ENCODE measurements at places on chromosomes 12 and 14.

DNA sequence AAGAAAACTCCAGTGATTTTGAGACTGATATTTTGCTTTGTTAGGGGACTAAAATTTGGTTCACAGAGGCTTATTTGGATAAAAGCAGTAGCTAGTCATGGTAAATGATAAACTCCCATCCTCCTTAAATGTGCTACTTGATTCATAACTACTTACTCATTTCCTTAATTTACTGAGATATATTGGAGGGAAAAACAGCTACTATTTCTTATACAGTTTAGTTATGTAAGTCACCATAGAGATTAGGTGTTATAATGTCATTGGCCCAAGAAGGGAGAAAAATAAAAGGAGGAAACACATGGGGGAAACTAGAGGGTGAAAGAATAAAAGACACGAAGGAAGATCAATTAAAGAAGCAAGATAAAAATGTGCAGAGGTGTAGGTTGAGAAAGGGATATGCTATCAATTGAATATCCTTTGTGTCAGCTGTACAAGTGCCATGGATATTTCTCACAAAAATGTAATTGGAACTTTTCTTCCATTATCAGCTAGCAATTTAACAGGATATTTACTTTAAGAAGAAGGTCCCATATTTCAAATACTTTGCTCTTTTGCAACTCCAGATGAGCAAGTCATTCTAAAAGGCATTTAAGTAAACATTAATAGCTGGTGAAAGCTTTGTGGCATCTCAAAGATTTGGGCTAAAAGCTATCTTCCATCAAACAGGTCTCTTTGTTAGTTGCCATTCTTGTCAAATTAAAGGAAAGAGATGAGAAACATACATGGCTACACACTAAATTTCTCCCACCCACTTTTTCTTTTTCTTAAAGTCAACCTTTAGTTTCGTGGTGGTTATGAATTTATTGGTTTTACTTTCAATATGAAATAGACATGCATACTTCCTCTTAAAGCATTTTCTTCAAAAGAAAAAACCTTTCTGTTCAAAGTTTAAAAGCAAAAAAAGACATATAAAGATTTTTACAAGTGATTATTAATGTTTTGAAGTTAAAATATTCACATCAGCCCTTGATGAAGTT is 439.5 kb downstream of the CCER1 start:
- no peak for DNase-seq

GRCh38 chr12:51752234-51752889 is 96.2 kb downstream of the FIGNL2 start:
- no peak for DNase-seq

DNA sequence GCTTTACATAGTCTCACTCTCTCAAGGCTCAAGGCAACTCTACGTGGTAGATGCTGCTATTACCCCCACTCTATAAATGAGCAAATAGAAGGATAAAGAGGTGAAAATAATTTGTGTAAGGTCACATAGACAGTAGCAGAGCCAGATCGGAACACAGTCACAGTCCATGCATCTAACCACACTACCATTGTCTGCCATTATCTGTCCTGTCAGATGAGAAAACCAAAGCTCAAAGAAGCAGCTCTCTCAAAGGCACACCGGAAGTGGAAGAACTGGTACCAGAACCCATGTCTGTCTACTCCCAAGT is 134.4 kb upstream of the NUDT4 start:
- no peak for DNase-seq

- no peak for DNase-seq
Observed at GRCh38 chr12:828726-829395, 76.5 kb downstream of the WNK1 start.

DNA sequence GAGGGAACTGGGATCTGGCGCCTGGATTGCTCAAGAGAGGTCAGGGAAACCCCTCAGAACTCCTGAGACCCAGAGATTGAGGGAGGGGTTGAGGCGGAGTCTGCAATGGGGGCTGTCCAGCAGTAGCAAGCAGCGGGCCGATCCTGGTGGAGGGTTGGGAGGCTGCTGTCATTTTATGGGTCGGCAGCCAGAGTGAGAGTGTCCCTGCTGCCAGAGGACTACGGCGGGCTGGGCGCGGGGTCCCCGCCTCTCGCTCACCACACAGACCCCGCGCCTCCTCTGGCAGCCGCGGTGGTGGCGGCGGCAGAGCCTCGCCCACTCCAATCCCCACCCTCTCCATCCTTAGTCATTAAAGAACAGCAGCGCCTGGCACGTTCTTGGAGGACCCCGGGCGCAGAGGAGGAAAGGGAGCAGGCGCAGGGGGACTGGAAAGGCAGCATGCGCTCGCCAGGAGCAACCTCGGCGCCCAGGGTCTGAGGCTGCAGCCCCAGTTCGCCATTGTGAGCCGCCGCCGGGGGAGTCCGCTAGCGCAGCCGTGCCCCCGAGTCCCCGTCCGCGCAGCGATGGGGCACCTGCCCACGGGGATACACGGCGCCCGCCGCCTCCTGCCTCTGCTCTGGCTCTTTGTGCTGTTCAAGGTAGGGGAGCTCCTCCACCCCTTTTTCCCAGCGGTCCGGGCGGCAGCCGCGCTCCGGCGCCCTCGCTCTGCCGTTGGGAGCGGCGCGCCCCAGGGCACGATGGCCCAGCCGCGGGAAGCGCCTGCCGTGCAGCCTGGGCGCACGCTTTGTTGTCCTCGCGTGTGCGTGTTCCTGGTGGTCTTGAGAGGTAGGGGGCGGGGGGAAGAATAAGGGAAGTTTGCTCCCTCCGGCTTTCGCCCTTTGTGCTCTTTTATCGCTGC is at the start of gene PTPRO:
Gene PTPRO (plus strand): TSS at position 345 of the 898 bp plus-strand sequence.
- DNase-seq = no peak

DNA sequence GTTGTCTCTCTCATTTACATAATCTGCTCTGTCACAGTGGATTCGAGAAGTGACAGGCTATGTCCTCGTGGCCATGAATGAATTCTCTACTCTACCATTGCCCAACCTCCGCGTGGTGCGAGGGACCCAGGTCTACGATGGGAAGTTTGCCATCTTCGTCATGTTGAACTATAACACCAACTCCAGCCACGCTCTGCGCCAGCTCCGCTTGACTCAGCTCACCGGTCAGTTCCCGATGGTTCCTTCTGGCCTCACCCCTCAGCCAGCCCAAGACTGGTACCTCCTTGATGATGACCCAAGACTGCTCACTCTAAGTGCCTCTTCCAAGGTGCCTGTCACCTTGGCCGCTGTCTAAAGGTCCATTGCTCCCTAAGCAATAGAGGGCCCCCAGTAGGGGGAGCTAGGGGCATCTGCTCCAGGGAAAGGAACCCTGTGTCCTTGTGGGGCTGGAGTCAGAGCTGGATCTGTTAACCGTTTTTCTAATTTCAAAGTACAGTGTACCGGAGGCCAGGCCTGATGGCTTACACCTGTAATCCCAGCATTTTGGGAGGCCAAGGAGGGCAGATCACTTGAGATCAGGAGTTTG is 5.1 kb downstream of the ERBB3 start:
- no peak for DNase-seq

- DNase-seq = no peak
Observed at GRCh38 chr12:129558036-129558435, 345.8 kb downstream of the TMEM132D start.

DNA sequence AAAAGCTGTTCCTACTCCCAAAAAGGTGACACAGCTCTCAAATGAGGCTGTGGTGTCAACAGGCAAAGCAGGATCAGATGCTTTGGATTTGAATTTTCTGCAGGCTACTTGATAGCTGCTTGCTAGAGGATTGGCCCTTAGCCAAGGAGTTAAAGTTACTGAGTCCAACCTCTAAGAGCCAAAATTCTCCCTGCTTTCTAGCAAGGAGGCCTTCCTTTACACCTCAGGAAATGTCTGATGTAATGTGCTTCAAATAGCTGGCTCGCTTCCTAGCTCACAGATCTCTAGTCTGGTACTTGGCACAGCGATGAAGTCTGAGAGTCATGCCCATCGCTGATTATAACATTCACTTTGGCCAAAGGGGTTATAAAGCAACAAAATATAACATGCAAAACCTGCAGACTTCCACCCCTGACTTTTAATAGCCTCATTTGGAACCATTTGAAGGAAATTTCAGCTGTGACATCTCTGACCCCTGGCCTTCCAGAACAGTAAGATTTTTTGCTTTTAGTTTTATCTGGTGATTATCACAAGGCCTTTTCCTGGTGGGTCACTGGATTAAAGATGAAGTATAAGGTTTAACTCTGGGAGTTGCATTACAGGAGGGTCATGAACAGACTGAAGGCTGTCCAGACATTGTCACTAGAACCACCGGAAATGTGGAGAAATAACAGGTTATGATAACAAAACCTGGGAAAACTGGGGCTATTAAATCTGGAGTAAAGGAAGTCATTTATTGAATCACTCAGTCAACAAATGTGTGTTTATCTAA is 189.7 kb downstream of the EPS8 start:
- DNase-seq = no peak

- DNase-seq = no peak
Observed at GRCh38 chr12:7068240-7068993, 7.9 kb downstream of the C1S start.

GRCh38 chr14:54854181-54854580 is 48.4 kb downstream of the GCH1 start:
- DNase-seq = no peak

- no peak for DNase-seq
Observed at GRCh38 chr12:68904351-68904962, 28.5 kb downstream of the CPM start.

DNA sequence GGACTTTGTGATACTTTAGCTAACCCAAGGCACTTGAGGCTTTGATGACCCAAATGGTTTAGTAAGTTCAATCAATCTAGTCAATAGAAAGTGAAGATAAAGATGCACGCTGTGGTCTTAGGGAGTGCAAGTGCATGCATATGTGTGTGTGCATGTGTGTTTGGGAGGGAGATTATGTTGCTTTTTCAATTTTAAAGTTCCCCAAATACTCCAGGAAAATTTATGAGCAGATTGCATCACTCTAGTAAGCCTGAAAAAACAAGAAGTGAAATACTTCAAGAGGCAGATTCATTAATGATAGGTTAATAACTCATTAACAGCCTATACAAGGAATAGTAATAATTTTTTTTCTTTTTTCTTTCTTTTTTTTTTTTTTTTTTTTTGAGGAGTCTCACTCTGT is 12.4 kb upstream of the SIX1 start:
- no peak for DNase-seq

DNA sequence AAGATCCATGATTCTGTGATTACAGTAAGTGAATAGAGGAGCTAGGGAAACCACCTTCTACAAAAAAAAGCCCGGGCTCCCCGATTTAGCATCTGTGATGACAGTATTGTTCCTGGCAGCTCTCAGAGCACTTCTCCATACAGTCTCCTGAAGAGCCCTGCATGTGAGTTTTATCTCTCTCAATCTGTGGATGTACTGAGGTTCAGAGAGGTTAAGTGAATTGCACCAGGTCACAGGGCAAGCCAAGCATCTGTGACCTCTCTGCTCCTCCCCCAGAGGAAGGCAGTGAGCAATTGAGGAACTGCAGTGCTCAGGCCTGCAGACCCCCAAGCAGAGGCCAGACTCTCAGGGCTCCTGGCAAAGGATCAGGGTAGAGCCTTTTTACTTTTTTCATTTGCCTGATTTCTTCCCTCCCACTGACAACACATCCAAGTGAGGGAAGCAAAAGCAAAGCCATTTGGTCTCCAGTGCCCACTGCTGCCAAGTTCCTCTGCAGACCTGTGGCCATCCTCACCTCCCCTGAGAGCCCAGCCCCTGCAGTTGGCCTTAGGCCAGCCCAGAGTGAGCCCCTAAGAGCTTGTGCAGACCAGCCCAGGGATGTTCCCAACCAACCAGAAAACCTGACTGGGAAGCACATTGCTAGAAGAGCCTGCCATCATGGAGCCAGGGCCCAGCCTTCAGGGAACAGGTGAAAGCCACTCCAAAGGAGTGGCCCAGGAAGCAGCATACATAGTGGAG is 47.6 kb upstream of the PNMA1 start:
- no peak for DNase-seq

DNA sequence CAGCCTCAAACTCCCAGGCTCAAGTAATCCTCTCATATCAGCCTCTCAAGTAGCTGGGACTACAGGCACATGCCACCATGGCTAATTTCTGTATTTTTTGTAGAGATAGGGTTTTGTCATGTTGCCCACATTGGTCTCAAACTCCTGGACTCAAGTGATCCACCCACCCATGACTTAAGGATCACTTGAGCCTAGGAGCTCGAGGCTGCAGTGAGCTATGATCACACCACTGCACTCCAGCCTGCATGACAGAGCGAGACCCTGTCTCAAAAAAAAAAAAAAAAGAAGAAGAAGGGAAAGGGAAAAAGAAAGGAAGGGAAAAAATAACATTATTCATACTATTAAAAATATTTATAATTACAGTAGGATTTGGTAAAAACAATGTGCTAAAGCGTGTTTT is 19.2 kb downstream of the EPS8 start:
- no peak for DNase-seq

- no peak for DNase-seq
Observed at GRCh38 chr12:97168804-97169203, 261.7 kb downstream of the NEDD1 start.

- DNase-seq = no peak
Observed at GRCh38 chr12:114409852-114410600, 4.1 kb upstream of the TBX5 start.

DNA sequence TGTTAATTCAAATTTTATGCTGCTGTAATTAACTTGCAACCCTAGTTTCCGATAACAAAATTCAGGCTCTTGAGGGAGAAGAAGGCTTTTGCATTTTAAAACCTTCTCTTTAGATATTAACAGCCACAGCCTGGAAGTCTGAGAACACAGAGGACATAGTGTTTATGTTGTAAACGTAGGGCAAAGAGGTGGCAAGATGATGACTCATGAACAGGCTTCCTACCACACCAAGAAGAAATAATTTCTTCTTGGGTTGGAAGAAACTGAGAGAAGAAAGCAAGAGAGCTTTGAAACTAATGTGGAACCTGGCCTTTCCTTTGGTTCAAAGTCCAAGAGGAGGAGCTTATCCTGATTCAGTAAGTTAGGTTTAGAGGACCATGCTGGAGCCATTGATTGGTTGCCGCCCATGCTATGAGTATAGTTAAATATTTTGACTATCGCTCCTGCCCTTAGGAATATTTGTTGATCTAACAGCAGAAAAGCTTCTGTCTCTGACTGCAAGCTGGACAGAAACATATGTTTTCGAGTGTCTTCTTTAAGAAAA is 31.8 kb downstream of the CCDC198 start:
- no peak for DNase-seq

GRCh38 chr12:121874071-121874470 is 14.5 kb upstream of the PSMD9 start:
- no peak for DNase-seq

- DNase-seq = no peak
Observed at GRCh38 chr12:77882709-77883108, 52.0 kb downstream of the NAV3 start.

DNA sequence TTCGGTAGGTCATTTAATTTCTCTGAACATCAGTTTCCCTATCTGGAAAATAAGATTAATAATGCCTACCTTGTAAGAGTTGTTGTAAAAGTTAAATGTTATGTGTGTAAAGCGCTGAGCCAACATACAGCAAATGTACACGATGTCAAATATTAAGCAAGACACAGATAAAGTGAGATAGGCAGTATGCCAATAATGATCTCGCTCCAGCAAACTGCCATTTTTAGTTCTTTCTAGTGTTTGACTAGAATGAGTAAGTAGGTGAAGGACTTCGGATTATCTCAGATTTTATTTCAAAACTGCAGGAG is 840 bp downstream of the DHRS7 start:
- no peak for DNase-seq

GRCh38 chr12:66653796-66654195 is 25.1 kb downstream of the GRIP1 start:
- no peak for DNase-seq
